ENCODE measurements at places on chromosomes 5 and 9.

DNA sequence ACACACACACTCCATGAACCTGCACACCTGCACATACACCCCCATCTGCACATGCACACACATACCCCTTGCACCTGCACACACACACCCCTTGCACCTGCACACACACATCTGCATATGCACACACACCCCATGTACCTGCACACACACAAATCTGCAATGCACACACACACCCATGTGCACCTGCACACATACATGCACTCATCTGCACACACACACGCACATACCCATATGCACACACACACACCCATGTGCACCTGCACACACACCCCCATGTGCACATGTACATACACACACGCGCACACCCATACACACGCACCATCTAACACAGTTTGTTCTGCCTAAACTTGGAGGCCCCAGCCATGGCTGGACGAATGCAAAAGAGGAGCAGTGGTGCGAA is 115.9 kb upstream of the SARDH start:
- no peak for DNase-seq

DNA sequence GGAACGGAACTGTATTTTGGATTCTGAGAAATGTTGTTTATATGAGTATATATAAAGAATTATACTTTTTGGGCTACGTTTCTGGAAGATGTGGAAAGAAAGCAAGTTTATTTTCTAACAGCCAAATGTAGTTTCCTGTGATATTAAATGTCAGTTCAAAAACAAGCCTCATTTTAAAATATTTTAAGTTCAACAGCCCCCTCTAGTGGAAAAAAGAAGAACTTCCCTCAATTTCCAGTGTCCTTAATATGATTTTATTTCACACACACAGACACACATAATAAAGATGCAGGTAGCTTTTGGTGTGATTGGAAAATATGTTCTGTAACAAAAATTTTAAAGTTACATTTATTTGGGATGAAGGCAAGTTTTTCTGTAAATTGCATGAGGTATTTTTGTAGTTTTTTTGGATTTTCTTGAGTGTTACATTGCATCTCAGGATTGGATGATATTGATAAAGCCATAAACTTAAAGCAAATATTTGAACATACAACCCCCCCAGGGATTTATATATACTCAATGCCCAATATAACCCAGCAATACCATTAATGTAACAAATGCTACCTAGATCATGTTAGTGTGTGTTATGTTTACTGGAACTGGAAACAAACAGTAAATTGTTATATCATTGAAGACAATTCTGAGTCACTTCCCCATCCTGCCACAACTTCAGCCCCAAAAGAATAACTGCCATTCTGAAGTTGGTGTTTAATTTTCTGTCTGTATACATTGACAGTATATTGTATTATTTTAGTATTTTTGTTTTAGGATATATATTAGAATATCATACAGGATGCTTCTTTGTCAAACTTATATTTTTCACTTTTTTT is 54.0 kb downstream of the CCDC171 start:
- peak; percentile 9 for DNase-seq

DNA sequence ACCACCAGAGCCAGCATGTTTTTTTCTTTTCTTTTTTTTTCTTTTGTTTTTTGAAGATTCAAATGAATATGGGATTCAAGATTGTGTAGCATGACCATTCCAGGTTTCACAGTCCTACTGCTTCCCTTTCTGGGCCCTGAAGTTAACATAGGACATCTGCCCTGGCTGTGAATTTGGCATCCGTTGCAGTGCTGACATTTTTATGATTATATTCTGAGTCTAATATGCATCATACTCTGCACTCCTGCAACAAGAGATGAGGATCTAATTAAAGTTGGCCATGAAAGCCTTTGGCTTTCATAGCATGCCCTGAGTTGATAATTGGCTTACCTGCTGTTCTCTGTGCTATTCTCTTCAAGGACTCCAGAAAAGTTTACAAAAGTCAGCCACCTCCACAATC is 29.8 kb downstream of the C5orf22 start:
- no peak for DNase-seq

DNA sequence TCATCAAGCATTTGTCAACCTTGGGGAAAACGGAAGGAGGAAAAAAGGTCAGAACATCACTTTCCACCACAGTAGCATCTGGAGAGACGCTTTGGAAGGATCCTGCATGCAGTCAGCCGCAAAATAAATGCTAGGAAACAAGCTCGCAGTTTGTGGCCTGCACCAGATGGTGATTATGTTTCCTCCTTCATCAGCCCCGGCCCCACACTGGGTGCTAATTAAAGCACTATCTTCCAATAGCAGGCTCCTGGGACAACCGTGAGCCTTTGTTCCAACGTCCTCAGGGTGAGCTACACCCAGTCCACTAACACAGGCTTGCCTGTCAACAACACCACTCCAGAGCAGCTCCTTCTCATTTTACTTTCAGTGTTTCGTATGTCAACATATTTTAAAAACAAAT is 64.0 kb downstream of the RNF130 start:
- DNase-seq: no peak

DNA sequence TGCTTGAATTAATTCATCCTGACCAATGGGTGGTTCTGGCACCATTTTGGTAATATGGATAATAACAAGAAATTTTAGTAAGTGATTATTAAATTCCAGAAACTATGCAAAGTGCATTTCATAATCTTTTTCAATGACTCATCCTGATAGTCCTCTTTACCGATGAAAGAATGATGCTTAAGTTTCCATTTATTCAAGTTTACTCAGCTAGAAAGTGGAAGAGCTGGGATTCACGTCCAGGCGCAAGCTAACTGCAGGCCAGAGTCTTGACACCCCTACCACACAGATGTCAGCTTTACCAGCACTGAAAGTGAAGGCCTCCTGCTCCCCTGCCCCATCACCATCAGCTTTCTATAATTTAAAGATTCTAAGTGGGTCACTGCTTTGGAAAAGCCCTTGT is 493.5 kb upstream of the WWC1 start:
- no peak for DNase-seq

DNA sequence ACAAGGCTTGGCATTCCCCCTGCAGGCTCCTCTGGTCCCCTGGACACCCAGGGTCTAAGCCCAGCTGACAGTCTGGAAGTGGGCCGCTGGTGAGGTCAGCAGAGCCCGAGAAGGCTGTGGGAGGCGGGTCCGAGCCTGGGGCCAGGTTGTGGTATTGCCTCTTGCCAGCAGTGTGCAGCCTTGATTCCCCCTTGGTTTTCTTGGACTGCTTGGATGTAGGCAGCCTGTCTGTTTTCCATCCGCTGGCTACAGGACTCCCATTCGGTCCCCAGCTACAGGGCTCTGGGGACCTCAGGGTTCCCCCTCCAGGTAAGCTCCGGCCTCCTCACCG is 1.6 kb downstream of the AIF1L start:
- DNase-seq: no peak

- DNase-seq: no peak
Measured at GRCh38 chr5:107184871-107185270, 485.9 kb downstream of the EFNA5 start.

DNA sequence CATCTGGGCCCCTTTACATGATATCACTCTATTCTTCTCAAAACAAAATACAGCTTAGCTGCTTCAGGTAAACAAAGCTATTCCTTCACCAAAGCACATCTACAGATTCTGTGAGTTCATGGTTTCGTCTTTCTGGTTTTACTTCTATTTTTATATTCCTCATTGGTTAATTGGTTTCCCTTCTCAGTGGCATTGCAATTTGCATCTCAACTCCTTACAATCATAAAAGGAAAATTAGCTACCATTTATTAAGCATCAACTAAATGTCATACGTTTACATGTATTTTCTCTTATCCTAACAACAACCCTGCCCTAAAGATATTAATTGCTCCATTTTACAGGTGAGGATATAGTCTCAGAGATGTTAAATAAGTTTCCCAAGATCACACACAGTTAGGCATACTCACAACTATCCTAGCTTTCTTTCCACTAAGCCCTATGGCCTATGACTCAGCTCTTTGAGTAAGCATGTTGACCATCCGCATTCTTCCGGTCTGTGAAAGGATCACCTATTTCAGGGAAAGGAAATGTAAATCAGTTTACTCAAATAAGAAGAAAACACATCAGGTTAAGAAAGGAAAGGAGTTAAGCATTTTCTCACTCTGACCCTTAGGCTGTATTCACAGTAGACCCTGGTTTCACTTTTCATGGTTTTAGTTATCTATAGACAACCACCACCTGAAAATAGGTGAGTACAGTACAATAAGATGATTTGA is 146.1 kb downstream of the CAAP1 start:
- DNase-seq: no peak
